Hindlimb muscle (tissue), 1 donor: ENCODE measurements at places on chromosomes 13 and 19. TPM values are rescaled to one million over a fixed set of nuclear protein-coding genes. Genes with fewer than 3 reads are reported as not detected.

DNA sequence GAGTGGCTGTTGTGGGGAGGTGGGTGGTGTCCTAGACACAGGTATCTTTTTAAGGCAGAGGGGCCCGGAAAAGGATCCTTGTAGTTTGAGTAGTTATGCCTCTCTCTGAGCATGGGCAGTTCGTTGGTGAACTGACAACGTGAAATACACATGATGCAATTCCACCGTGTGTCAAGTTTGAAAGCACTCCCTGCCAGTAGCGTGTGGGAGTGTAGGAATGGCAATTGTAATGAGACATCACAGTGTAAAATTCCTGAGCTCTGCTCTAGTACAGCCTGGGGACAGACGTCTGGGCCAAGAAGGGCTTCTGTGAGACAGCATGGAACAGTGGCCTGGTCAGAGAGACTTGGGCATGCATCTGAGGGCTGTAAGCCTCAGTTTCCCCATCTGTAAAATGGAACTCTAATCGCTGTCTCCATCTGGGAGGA lies 10.4 kb upstream of the ASF1B start:
- no peak for DNase-seq

DNA sequence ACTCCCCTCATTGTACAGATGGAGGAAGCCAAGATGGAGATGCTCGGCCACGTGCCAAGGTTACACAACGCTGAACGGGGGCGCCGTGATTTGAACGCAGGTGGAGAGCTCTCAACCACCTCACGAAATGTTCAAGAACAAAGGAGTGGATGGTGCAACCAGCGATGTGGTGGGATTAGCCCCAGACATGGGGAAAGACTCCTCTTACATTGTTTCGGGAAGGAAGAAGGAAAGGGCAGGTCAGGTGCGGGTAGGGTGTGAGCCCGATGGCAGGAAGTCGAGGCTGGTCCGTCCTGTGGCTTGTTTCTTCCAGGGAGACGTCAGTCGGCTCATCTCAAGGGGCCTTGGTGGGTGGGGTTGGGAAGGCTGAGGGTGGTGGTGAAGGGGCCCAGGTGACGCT lies 7.1 kb upstream of the KLK14 start:
- no peak for DNase-seq

GRCh38 chr19:18020212-18021085 lies 12.5 kb downstream of the ARRDC2 start:
- no peak for DNase-seq

- DNase-seq = no peak
These were observed 359.2 kb downstream of the KCTD12 start for GRCh38 chr13:76527041-76527440.

GRCh38 chr19:17113127-17113785 lies 37.7 kb downstream of the MYO9B start:
- no peak for DNase-seq

DNA sequence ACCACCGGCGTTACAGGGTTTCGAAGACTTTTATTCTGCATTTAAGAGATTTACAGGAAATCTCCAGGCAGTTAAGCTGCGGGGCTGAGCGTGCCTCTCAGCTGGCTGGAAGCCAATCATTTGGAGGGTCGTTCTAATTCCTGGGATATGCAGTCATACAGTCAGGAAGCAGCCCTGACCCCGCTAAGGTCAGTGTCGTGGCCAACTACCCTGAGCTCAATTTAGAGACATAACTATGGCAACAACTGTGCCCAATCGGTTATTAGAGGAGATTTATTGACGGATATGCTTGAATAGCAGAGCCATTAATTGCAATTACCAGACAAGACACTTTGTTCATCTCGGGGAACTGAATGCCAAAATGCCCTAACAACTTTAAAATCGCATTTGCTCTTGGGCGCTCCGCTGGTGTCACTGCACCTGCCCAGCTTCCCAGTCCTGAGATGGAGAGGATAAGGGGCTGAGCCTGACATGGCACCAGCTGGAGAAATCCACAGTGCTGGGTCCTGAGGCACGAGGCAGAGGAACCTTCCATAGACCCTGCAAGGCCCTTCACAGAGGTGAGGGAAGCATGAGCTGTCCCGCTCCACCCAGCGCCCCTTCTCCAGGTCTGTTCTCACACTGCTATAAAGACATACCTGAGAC lies 15.1 kb upstream of the ZNF507 start:
- DNase-seq = no peak

Gene ARHGAP33
- polyA plus RNA-seq = 19.9 TPM
